ENCODE measurements at places on chromosomes 11 and 22.

DNA sequence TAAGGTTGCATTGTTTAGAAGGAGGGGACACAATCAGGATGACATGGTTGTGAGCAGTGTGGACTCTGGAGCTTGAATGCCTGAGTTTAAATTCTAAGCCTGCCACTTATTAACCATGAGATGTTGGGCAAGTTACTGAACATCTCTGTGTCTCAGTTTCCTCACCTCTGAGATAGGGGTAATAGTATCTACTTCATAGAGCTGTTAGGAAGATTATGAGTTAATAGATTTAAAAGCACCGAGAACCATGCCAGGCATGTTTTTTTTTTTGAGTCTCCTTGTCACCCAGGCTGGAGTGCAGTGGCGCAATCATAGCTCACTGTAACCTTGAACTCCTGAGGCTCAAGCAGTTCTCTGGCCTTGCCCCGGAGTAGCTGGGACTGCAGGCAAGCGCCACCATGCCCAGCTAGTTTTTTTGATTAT is 33.3 kb downstream of the ST14 start:
- DNase-seq, result no peak

- no peak for DNase-seq
Observed at GRCh38 chr11:115926601-115927000, 422.4 kb upstream of the CADM1 start.

DNA sequence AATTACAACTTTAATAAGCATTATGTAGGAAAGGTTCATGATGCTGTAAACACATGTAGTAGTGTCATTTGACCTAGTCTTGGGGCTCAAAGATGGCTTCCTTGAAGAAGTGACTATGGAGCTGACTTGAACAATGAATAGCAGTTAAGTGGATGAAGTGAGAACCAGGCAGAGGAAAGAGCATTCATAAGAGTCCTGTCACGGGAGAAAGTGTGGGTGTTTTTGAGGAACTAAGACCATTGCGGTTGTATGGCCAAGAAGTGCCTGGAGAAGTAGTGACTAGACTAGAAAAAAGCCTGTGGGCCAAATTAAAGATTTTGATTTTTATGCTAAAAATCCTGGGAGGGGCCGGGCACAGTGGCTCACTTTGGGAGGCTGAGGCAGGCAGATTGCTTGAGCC is 7.2 kb upstream of the IL18BP start:
- no peak for DNase-seq

- DNase-seq, result no peak
Observed at GRCh38 chr11:48024635-48025071, 44.3 kb downstream of the PTPRJ start.

- DNase-seq, result no peak
Observed at GRCh38 chr11:60908803-60909202, 2.4 kb upstream of the PRPF19 start.

DNA sequence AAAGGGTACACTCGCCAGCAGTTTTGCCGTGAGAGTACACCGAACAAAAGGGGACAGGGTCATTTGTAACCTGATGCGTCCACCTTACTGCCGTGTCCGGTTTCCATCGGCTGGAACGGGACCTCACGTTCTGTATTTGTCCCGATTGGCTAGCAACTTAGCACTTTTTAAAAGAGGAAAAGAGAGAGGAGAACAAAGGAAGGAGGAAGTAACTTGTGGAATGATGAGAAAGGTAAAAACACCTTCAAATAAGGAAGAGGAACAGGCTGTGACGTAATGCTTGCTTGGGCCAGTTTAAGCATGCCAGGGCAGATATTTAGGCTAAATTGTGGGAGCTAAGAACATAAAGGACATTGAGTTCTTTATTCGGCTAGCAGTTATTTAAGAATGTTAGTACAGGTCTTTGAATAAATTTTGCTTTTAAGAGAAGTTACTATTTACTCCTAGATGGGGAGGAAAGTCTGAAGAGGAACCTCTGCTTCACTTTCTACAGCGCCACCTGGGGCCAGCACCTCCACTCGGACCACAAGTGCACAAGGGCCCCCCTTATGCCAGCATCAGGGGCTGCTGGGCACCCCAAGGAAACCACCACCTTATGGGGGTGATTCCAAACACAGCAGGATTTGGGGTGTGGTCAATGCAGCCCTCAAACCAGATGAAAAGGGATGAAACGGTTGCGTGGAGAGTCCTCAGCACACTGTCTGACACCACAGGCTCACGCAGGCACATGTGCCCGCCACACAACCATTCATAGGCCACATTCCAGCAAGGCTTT is 5.8 kb downstream of the ARSA start:
- DNase-seq, result no peak

DNA sequence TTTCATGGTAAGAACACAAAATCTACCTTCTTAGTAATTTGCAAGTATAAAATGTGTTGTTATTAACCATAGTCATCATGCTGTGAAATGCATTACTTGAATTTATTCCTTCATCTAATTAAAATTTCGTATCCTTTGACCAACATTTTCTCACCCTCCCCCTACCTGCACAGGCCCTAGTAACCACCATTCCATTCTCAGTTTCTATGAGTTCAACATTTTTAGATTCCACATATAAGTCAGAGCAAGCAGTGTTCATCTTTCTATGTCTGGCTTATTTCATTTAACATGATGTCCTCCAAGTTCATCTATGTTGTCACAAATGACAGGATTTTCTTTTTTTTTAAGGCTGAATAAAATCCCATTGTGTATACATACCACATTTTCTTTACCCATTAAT is 43.5 kb upstream of the CCDC179 start:
- no peak for DNase-seq

DNA sequence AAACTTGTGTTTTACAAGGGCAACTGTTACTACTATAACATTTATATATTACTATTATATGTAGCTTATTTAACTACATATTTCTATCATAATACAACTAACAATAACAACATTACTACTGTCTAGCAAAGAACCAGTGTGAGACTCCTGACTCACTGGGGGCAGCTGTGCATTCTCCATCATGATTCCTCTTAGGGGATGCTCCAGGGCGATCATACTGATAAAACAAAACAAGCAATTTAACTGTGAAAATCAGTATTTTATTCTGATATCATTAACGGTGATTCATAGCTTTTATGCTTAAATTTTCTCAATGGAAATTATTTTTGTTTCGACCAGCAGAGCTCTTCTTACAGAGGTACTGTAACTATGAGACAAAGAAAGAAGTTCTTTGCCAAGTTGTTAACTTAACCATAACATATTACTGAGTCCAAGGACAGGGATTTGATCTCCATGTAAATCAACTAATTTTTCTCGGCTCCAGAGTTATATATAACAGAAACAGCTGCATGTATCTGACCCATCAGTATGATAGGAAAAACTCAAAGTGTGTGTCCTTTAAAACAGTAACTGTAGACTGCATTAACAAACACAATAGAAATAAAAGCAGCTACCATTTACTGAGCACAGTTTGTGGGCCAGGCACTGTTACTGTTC is 24.8 kb upstream of the FNBP4 start:
- DNase-seq, result peak; percentile 44

- no peak for DNase-seq
Observed at GRCh38 chr11:128618603-128619002, 31.2 kb upstream of the ETS1 start.

DNA sequence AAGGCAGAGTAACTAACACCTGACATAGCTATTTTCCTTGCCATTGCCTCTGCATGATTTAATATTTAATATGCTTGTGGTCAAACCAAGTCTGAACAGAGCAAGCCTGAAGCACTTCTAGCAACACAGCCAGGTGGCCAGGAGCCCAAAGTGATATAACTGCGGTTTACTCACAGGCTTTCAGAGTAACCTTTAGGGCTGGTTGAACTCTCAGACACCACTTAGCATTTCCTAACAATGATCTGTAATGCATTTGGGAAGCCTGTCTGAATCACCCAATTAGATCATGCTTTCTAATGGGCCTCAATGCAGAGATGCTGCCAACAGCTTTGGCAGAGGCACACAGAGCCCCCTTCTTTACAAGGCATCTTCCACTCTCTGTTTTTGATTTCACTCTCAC is 96.1 kb downstream of the FDX1 start:
- DNase-seq, result peak; percentile 92

DNA sequence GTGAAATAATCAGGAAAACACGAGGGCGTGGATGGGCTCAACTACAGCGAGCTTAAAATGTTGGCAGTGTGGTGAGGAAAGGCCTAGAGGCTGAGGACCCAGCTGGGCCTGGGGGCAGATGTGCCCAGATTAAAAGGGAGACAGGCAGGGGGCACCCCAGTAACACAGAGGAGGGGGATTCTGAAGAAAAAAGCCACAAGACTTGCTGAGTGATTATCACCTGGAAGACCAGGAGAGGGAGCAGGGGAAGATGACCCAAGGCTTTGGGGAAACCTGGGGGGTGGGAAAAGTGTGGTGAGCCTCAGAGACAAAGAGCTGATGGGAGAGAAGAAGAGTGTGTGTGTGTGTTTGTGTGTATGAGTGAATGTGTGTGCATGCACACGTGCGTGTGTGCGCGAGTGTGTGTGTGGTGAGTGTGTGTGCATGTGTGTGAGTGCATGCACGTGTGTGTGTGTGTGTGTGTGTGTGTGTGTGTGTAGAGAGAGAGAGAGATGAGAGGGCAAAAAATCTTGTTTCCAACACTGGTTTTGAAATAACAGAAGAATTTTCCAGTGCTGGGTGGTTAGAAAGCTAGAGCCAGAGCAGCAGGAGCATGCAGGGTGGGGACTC is 500.5 kb downstream of the BUD13 start:
- no peak for DNase-seq

DNA sequence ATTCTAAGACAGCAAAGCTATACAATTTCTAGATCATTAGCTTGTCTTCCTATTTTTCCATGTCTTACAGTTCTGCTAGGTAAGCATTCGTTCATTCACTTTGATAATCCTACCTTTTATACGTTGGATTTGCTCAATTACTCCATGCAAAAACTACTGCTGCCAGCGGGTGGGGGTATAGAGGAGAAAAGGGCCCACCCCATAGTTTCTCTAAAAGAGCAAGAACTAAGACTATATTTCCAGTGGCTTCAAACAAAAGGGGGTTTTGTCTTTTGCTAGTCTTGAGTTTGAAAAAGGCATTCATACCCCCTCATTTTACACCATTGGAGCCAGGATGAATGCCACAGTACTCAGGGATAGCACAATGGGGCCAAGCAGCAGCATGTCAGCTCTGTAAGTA is 155.7 kb downstream of the WT1 start:
- no peak for DNase-seq

DNA sequence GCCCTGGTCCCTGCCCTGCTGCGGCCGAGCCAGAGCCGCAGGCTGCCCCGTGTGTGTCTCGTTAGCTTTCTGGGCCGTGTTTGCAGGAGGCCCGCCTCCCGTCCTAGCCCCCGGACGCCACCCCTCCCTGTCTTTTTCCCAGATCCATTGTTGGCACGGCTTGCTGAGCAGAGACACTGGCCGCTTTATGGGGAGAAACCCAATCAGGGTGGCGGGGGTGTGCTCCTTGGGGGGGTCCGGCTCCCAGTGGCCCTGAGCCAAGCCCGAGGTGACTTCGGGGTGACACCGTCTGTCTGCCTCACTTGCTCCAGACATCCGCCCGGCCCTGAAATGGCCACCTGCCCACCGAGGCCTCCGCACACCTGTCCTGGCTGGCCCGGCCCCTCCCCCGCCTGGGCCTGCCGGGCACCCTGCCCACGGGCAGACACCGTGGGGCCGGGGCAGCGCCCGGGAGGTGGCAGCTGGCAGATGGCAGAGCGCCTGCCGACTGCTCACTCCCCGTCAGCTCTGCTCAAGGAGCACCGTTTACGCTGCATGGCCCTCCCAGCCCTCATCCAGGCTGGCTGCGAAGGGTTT is 43.1 kb upstream of the PPARA start:
- DNase-seq, result no peak

GRCh38 chr11:117604336-117604995 is 192.6 kb downstream of the DSCAML1 start:
- DNase-seq, result no peak

DNA sequence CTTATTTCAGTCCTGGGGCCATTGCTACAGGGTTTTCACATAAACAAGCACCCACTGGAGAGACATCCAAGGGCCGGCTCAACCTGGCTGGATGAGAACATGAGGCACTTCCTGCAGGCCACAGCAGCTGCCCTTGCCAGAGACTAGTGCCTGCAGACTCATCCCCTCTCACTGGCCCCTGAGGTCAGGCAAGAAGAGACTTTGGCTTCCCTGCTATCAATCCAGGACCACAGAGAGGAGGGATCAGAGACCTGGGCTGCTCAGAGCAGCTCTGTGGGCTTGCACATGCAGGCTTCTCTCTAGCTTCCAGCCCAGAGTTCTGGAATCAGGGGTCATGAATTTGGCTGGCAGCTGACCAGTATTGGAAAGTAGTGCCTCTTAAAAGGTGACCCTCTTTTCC is 79.5 kb downstream of the CABIN1 start:
- no peak for DNase-seq

- DNase-seq, result peak; percentile 42
Observed at GRCh38 chr22:19984201-19984753, 32.3 kb downstream of the ARVCF start.

GRCh38 chr11:62499944-62500649 is 46.5 kb downstream of the AHNAK start:
- no peak for DNase-seq

GRCh38 chr11:95512682-95513081 is 276.9 kb downstream of the FAM76B start:
- DNase-seq, result peak; percentile 91

DNA sequence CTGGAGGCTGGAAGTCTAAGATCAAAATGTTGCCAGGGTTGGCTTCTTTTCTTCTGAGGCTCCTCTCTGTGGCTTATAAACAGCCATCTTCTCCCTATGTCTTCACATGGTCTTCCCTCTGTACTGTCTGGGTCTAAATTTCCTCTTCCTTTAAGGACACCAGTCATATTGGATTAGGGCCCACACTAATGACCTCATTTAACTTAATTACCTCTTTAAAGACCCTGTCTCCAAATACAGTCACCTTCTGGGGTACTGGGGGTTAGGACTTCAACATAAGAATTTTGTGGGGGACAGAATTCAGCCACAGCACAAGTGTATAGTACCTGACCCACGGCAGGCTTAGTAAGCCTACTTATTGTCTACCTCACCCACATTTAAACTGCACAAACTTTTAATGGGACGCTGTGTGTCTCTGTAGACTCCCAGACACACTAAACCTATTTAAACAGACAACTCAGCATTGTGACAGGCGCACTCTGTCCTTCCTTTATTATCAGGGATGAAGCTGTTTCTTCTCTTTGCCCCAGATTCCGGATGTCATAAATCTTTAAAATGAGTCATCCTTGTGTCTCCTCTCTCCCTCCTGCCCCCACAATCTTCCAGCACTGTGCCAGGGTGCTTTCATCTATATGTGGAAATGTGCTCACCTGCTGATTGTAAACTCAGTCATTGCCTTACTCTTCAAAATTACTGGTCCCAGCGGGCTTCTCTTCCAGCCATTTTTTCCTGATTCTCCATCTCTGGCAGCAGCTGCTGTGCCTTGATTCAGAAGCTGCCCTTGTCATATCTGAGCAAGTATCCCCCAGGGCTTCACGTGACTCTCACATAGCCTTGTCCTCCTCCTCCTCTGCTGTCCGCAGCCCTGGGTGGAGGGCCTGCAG is 5.4 kb upstream of the MAPK8IP1 start:
- DNase-seq, result peak; percentile 80

Data from amniotic epithelial cell (primary cell).